ENCODE measurements at places on chromosomes 12 and 14.

DNA sequence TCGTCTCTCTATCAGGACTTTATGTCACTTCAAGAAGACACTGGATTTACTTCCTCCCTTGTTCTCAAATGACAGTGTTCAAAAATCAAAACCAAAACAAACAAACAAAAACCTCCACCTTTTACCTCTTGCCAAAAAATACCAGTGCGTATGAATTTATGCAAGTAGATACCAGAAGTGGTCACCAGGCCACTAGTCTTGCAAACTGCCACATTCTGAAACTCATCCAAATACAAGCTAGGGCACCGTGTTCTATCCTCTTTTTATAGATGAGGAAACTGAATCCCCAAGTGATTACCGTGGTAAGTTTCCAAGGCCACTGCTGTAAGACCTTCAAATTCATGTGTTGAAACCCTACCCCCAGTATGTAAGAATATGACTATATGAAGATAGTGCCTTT lies 343.9 kb upstream of the KITLG start:
- DNase-seq = no peak

- DNase-seq = no peak
These were observed 269.4 kb downstream of the RGS6 start for GRCh38 chr14:72201645-72202044.

GRCh38 chr12:12083688-12084087 lies 12.9 kb downstream of the BCL2L14 start:
- no peak for DNase-seq

GRCh38 chr14:77109656-77110055 lies 11.6 kb downstream of the CIPC start:
- DNase-seq = no peak

DNA sequence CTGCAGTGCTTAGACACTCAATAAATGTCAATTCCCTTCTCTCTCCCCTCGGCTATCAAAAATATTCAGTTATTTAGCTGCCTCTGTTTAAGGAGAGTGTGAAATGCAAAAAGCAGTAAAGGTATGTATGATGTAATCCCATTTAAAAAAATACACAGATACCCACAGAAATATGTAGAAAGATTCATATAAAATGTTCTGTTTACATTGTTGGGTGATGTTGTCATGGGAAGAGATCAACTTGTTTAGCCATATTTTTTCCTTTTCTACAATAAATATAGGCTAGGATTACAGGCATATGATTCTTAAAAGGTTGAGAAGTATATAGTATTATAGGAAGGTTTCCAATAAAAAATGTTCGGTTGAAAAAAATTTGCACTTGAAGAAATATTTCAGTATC lies 7.8 kb downstream of the PPP2R3C start:
- DNase-seq = no peak

- no peak for DNase-seq
These were observed 130.3 kb upstream of the STXBP6 start for GRCh38 chr14:25180221-25180620.

- DNase-seq = no peak
These were observed 759.0 kb downstream of the AACS start for GRCh38 chr12:125824276-125824675.

DNA sequence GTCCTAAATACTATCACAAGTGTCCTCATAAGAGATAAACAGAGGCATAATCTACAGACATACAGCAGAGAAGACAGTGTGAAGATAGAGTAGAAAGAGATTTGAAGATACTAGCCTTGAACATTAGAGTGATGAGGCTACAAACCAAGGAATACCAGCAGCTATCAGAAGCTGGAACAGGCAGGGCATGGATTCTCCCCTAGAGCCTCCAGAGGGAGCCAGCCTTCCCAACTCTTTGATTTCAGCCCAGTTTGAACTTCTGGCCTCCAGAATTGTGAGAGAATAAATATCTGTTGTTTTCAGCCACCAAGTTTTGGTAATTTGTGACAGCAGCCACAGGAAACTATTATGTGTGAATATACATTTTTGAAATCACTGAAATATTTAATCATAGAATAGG lies 47.2 kb downstream of the CCDC91 start:
- DNase-seq = no peak

GRCh38 chr12:106020736-106021135 lies 118.0 kb downstream of the NUAK1 start:
- DNase-seq = no peak
